ENCODE measurements at places on chromosomes 6 and 20. TPM values are rescaled to one million over a fixed set of nuclear protein-coding genes. Genes with fewer than 3 reads are reported as not detected.

RAB23 gene
- 21.4 TPM for total RNA-seq

BACH2 gene
- 0.65 TPM for total RNA-seq

DNAH8 gene
- 0.08 TPM for total RNA-seq

NECAB3 gene
- 17.6 TPM for total RNA-seq

TFAP2C gene
- total RNA-seq: 0.08 TPM

PXDC1 gene
- total RNA-seq: 39.4 TPM

RIMS4 gene
- total RNA-seq: 0.27 TPM

FOXA2 gene
- not detected for total RNA-seq

TRAM2 gene
- total RNA-seq: 128 TPM

RBM24 gene
- 1.9 TPM for total RNA-seq

ZSCAN31 gene
- total RNA-seq: 31.2 TPM

BPIFA1 gene
- total RNA-seq: not detected

ULBP1 gene
- total RNA-seq: 1.7 TPM

PLG gene
- 2.9 TPM for total RNA-seq

PRSS35 gene
- 3.5 TPM for total RNA-seq

TRIM15 gene
- total RNA-seq: not detected

NKX2-4 gene
- total RNA-seq: not detected

BMP6 gene
- 1.3 TPM for total RNA-seq

SCRT2 gene
- total RNA-seq: not detected

BPIFB6 gene
- not detected for total RNA-seq

MCCD1 gene
- total RNA-seq: not detected

CTAGE9 gene
- not detected for total RNA-seq

CENPQ gene
- total RNA-seq: 2.9 TPM

GABRR1 gene
- total RNA-seq: not detected

PPARD gene
- total RNA-seq: 1.3 TPM

PLEKHG1 gene
- 3.7 TPM for total RNA-seq

ZNF292 gene
- total RNA-seq: 34.7 TPM

TMEM30A gene
- total RNA-seq: 136 TPM

BPIFB1 gene
- total RNA-seq: not detected

PACRG gene
- 2.9 TPM for total RNA-seq

GLP1R gene
- total RNA-seq: not detected

MYO6 gene
- total RNA-seq: 16.4 TPM

NRSN1 gene
- not detected for total RNA-seq

UBD gene
- not detected for total RNA-seq

PMEPA1 gene
- total RNA-seq: 1.4 TPM

SIRPB1 gene
- not detected for total RNA-seq

HLA-DMB gene
- 0.09 TPM for total RNA-seq

PPP1R16B gene
- total RNA-seq: 0.33 TPM

OPRM1 gene
- not detected for total RNA-seq

Measured in fibroblast of the aortic adventitia (primary cell).